ENCODE measurements at places on chromosomes 4 and X. TPM values are rescaled to one million over a fixed set of nuclear protein-coding genes. Genes with fewer than 3 reads are reported as not detected.
A peak's percentile ranks its signal among the peaks of the same experiment; 100 is the strongest.

CPE gene
- 82.8 TPM for total RNA-seq

GPRIN3 gene
- total RNA-seq, result 4.5 TPM

STOX2 gene
- 20.1 TPM for total RNA-seq

DNA sequence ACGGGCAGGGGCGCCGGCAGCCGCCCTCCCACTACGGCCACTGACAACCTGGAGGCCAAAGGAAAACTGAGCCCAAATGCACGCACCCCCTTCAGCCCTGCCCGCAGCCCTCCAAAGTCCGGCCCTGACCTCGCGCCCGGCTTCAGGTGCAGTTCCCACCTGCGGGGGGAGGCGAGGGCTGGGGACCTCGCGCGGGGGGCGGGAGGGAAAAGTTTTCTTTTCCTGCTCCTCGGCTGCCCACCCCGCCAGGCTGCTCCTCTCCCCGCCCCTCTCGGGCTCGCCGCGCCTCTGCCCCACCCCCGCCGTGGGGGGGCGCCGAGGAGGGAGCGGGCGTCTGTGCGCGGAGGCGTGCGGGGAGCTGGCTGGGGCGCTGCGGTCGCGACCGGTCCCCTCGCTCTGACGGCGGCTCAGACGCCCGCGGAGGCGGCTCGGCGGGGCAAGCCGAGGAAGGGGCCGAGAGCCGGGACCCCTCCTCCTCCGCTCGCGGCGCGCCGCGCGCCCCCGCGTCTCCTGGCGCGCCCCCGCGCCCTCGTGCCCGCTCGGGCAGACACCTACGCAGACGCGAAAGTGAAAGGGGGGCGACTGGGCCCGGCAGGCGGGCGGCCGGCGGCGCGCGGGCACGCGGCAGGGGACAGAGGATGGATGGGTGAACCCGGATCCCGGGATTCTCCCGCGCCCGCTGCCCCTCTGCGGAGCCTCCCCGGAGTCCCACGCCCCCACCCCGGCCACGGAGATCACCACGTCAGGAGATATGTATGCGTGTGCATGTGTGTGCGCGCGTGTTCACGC is 3.1 kb upstream of the NR3C2 start:
- H3K27me3 ChIP-seq, result no peaks in the 10 kb centered on the region
- peak overlapping the region; percentile 93 for H3K27ac ChIP-seq
- no peaks in the 10 kb centered on the region for H3K4me1 ChIP-seq
- DNase-seq, result peak; percentile 32

- H3K4me3 ChIP-seq, result no peak overlapping the region
- no peak for DNase-seq
- no peak overlapping the region for H3K27ac ChIP-seq
- H3K36me3 ChIP-seq, result no peaks in the 10 kb centered on the region
- no peaks in the 10 kb centered on the region for H3K27me3 ChIP-seq
- H3K4me1 ChIP-seq, result no peaks in the 10 kb centered on the region
These were observed 301.1 kb downstream of the FRMPD4 start for GRCh38 chrX:12439416-12439815.

GRCh38 chr4:102514298-102514964 is 13.3 kb downstream of the NFKB1 start:
- H3K27ac ChIP-seq, result no peak overlapping the region
- no peaks in the 10 kb centered on the region for H3K27me3 ChIP-seq
- H3K36me3 ChIP-seq, result no peaks in the 10 kb centered on the region
- no peak for DNase-seq

- H3K4me1 ChIP-seq, result no peaks in the 10 kb centered on the region
- no peaks in the 10 kb centered on the region for H3K27me3 ChIP-seq
- no peak overlapping the region for H3K4me3 ChIP-seq
- no peak overlapping the region for H3K27ac ChIP-seq
- H3K36me3 ChIP-seq, result no peaks in the 10 kb centered on the region
These were observed 511.5 kb downstream of the GLUD2 start for GRCh38 chrX:121558886-121559285.

DNA sequence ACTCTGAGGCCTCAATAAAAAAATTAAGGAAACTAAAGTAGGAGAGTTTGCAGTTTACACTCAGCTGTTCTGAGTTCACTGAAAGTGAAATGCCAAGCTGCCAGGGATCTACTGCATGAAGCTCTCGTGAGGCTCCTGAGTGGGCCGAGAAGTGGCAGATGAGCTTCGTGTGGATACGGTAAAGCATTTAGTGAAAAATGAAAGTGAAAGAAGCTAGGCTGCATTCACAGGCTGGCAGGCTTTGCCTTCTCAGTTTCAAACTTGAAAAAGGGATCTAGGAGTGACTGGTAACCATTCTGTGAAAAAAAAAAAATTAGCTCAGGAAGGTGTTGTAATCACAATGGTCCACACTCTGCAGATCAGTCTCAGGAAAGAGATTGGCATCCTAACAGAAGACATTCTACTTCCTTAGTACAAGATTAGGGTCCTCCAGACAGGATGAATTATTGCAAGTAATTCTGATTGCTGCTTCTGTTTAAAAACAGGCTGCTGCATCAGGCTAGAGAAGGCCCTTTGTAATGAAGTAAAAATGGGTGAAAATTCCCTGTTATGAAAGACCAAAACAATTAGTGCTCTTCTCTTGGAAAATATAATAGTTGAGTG is 679.9 kb downstream of the RPA4 start:
- H3K4me1 ChIP-seq, result peaks cover 11% of the 10 kb centered on the region
- peak overlapping the region; percentile 62 for H3K27ac ChIP-seq
- H3K36me3 ChIP-seq, result no peaks in the 10 kb centered on the region
- no peaks in the 10 kb centered on the region for H3K27me3 ChIP-seq
- no peak for DNase-seq
- peak overlapping the region; percentile 5 for H3K4me3 ChIP-seq

GRCh38 chrX:54029529-54030143 is 14.6 kb downstream of the PHF8 start:
- no peaks in the 10 kb centered on the region for H3K4me1 ChIP-seq
- H3K27ac ChIP-seq, result no peak overlapping the region
- no peak overlapping the region for H3K4me3 ChIP-seq
- H3K36me3 ChIP-seq, result no peaks in the 10 kb centered on the region
- no peaks in the 10 kb centered on the region for H3K27me3 ChIP-seq

DNA sequence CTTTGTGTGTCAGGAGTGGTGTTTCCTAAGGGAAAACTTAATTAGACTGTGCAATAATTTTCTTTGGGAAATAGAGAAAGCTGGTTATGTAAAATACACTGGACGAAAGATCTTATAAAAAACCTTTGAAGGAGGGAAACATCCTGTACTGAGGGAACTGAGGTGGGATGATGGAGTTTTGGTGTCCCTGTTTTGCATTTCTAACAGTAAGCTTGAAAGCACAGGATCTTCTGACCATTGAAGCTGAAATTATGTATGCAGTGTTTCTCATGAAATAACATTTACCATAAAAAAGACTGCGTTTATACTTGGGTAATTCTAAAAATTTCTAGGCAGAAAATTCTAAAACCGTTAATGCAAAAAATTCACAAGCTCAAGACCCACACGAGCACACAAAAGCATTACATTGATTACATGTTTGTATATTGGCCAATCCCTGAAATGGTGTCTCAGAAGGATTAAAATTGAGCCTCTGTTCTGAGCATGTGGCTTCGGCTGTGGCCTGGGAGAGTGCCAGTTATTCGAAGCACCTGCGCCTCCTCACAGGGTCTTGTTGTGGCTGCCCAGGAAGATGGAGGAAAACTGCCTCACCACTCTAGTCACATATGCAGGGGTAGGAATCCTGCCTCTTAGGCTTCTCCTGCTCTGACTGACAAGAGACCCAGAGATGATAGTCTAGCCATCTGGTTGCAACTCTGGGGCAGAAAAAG is 49.5 kb downstream of the JADE3 start:
- no peaks in the 10 kb centered on the region for H3K4me1 ChIP-seq
- H3K27ac ChIP-seq, result no peak overlapping the region
- no peak overlapping the region for H3K4me3 ChIP-seq
- no peaks in the 10 kb centered on the region for H3K36me3 ChIP-seq
